ENCODE measurements at places on chromosomes 2 and 18.
A peak's percentile ranks its signal among the peaks of the same experiment; 100 is the strongest.

- DNase-seq = no peak
These were observed 10.2 kb downstream of the AFTPH start for GRCh38 chr2:64534363-64534762.

DNA sequence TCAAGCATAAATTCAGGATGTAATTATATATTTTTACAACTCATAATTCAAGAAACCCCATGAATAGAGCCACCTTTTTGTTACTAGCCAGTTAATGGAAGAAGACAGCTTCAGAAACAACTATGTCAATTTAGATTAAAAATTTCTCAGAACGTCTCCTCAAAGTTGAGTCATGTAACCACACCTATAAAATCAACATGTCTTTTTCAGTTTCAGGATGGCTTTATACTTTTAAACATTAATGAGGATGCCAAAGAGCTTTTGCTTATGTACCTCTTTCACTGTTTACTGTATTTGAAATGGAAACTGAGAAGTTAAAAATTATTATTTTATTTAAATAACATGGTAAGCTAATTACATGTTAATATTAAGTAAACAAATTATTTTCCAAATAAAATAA lies 280.1 kb downstream of the PTH2R start:
- DNase-seq = no peak

DNA sequence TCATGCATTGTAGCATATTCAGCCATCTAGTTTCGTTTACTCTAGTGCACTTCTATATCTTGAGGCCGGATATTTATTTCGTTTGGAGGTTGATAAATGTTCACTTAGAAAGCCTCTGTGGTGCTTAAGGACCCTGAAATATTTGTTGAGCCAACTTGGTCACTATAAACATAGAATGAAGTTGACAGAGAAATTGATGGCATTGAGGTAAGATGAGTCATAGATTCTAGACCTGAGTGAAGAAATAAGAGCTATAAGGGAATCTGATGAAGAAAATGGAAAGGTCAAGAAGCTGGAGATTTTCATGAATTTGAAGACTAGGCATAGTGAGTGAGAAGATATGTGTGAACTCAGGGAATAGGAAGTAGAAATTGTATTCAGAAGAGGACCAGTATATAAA lies 35.9 kb downstream of the EPC2 start:
- no peak for DNase-seq

- no peak for DNase-seq
These were observed 3.8 kb upstream of the ALS2 start for GRCh38 chr2:201784563-201784962.

- DNase-seq = peak; percentile 56
These were observed 42.1 kb downstream of the BCL2L11 start for GRCh38 chr2:111162718-111163331.

DNA sequence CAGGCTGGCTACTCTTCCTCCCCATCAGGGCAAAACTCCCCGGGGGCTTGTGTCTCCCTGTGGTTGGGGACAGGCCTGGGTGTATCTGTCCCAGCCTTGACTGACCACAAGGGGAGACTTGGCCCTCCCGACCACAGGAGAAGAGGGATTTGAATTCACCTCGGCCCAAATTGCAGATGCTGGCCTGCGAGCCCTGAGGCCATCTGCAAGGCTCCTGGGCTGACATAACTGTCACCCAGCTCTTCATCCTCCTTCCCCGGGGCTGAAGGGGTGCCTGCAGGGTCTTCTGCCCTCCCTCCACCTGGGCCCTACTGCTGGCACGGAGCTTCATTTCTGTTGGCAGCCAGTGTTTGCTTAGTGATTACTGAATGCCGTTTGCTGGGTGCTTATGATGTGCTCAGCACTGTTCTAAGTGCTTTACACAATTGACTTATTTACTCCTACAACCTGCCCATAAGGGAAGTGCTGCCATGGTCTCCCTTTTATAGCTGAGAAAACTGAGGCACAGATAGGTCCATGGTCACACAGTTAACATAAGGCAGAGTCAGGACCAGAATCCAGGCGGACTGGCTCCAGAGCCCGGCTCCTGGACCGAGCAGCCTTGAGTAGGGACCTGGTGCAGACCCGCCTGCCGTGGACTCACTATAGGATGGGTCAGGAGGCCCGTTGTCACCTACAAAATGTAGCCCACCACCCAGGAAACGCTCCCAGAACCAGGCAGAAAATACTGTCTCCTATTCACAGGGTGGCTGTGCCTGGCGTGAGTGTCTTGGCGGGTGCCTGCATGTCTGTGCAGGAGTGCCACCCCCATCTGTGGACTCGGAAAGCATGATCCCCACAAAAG lies 18.9 kb downstream of the STEAP3 start:
- no peak for DNase-seq

DNA sequence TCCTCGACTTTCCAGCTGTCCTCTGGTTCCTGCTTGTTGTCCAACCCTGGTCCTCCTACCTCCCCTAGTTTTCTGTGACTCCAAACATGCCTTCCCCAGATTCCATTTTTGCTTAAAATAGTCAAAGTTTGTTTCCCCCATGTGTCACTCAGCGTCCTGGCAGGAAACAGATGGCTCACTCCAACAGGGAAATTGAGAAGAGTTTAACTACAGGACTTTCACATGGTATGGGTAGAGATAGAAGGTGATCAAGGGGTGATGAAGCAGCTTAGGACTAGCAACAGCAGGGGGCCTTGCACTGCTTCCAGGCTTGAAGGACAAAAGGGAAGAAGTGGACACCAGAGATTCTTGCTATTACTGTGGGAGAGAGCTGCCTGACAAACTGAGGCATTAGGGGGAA lies 6.1 kb upstream of the CUL3 start:
- no peak for DNase-seq

- DNase-seq = no peak
These were observed 6.1 kb upstream of the NR4A2 start for GRCh38 chr2:156338578-156338977.

- no peak for DNase-seq
These were observed 169.5 kb downstream of the SLC8A1 start for GRCh38 chr2:40282428-40282827.

DNA sequence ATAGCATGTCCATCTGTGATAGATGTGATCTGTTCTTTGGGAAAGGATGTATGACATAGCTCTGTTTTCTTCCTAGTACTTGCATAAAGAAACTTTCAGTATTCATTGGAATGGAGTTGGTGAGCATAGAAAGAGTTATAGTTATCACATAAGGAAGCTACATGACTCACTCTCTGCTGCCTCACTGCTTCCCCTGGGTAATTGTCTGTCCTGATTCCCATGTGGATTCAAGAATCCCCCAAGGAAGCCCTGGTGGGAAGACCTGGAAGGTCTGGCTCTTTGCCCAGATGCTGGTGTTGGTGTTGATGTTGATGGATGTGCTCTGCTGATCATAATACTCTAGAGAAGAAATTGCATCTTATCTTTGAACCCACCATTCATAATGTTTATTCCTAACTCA lies 60.6 kb downstream of the PTPN4 start:
- no peak for DNase-seq

GRCh38 chr2:105943977-105944376 lies 199.3 kb downstream of the NCK2 start:
- no peak for DNase-seq

DNA sequence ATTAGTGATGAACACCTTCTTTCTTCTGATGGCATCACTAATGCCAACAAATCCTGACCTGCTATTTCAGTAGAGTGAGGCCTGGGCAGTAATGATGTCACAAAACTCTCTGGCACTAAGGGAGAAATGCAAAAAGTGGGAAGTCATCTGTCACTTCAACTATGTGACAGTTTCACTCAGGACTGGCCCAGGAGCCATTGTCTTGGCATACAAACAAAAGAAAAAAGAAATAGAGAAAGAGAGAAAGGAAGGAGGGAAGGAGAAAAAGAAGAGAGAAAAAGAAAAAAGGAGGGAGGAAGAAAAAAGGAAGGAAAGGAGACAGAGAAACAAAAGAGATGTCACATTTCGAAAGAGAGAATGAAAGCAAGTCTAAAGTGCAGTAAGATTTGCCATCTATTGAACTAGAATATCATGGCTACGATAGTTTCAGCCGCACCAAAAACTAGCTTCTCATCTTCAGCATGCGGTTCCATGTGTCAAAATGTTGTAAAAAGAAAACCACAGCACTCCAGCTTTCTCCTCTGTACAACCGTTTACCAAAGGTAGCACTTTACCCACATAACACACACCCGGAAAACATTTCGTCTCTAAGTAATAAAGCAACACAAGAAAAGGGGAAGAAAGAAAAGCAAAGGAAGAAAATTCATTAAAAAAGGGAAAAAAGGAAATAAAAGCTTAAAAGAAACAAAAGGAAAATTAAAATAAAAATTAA lies 50.1 kb downstream of the CD226 start:
- DNase-seq = peak; percentile 68

DNA sequence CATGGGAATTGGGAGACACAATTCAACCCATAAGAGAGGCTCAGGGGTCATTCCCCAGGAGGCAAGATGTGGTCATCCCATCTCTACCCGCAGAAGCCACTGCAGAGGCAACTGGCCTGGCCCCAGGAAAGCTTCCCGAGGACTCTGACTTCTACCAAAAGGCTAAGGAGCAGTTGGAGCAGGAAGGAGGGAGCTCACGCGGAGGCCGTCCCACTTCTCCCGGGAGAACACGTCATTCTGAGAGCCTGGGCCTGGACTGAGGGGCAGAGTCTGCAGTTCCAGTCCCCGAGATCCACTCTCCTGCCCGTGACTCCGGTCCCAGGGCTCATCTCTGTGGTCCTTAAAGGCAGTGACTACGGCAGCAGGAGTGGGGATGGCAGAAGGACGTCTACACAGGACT lies 69.0 kb upstream of the TAF1B start:
- no peak for DNase-seq

- DNase-seq = no peak
These were observed 28.8 kb downstream of the STEAP3 start for GRCh38 chr2:119252186-119253113.

DNA sequence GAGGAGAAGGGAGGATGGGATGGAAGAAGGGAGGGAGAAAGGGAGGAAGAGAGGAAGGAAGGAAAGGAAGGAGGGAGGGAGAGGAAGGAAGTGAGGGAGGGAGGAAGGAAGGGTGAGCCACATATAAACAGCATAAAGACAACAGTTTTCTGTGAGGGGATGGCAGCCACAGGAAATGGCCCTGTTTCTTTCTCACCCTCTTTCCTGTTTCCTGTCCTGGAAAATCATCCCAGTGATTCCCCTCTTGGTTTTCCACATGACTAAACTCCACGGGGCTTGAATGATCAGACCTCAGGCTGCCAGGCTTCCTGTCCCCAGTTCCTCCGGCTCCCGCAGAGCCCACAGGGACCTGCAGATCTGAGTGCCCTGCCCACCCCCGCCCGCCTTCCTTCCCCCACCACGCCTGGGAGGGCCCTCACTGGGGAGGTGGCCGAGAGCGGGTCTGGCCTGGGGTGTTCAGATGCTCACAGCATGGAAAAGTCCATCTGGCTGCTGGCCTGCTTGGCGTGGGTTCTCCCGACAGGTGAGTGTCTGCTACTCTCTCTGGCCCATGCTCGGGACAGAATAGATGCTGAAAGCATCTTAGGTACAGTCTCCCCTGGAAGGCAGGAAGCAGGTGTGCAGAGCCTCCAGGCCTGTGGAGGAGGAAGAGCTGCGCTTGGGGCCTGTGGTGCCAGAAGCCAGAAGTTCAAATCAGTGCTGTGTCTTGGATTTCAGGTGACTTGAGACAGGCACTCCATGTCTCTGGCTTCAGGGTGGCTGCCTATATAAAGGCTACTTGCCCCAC lies at the start of gene SIGLEC15:
Gene SIGLEC15, plus strand, starts transcription at position 418 of the 787 bp plus-strand sequence. Its CDS starts 54 bp downstream, at position 472.
- DNase-seq = no peak

- DNase-seq = peak; percentile 38
These were observed 24.1 kb downstream of the PSMG2 start for GRCh38 chr18:12726774-12727550.

DNA sequence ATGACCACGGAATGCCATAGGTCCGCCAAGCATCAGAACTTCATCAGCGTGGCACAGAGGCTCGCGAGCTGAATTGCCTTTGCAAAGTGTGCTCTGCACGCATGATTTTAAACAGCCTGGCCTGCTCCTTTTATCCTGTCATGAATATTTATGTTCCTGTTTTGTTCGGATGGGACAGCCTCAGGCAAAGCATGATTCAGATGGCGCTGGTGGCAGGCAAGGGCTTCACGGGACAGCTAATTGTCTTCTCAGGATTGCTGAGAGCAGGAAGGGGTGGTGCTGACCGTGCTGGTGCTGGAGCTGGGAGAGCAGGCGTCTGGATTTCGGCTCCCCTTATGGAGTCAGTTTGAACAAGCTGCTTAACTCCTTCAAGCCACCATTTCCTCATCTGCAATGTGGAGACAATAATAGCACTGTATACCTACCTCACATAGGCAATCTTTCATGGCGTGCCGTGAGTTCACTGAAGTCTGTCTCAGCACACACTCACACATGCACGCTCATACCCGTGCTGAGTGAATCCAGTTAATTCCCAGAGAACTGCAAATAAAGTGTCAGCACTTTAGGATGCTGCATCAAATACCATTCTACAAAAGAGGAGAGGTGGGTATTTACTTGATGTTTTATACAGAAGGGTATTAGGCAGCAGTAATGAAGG lies 79.7 kb upstream of the APCDD1 start:
- DNase-seq = no peak

DNA sequence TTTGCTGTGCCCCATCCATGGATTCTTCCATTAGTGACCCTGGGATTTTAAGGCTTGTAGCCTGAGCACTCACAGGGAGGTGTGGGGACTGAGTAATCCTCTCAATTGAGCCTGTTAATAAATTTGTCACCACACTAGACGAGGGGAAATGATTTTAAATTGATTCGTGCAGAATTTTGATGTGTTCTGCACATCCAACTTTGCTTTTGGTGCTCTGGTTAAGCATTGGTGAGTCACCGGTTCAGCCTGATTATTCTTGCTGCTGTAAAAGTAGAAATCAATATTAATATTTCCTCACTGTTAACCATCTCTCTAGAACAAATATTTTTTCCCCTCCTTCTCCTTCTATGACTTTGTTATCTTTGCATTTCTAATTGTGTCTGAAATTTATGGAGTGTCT lies 482.0 kb downstream of the TSN start:
- DNase-seq = no peak

- DNase-seq = no peak
These were observed 160.4 kb upstream of the BCL2L11 start for GRCh38 chr2:110960281-110960680.

- DNase-seq = no peak
These were observed 119.7 kb upstream of the ETAA1 start for GRCh38 chr2:67277450-67277849.

- DNase-seq = no peak
These were observed 121.5 kb upstream of the MYCN start for GRCh38 chr2:15818881-15819280.

DNA sequence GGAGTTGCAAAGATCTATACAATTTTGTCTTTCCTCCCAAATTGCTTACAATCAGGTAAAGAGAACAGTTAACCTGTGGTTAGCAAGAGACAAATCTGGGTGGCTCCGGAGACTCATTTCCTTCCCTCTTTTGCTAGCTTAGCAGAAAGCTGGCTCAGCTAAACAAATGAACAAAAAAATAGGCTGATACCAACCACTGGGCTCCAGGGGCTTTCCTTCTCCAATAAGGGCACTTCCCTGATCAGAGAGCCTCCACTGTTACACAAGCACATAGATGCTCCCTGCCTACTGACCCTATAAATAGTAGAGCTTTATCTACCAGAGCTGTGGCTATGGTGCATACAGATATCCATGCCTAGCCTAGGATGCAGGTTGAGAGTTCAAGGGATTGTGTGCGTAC lies 90.1 kb upstream of the ARL5A start:
- DNase-seq = peak; percentile 60
